Activated B cell treated with CpG ODN at 0.5 μM for 24 hours (primary cell): ENCODE measurements at places on chromosomes 6 and 20.

- no peak for DNase-seq
Measured at GRCh38 chr20:22403632-22404361, 180.6 kb downstream of the FOXA2 start.

DNA sequence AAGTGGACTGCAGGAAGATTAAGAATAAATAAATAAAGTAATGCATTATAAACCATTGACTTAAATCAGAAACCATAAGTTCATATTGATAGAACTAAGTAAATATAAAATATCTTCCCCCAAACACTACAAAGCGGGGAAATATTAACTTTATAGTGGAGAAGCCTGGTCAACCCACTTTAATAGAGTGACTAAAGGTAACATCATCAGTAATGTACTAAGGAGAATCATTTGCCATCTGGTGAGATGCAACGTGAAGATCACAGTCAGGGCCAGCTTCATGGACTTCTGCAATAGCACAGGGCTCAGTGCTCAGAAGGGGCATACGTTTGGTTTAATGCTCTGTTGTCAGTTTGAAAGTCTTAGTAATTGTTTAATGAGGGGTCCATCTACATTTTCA is 58.8 kb upstream of the CD83 start:
- DNase-seq, result no peak

GRCh38 chr6:2891768-2892170 is 11.3 kb downstream of the SERPINB9 start:
- peak; percentile 58 for DNase-seq

- DNase-seq, result no peak
Measured at GRCh38 chr20:5822569-5822968, 72.4 kb downstream of the SHLD1 start.

DNA sequence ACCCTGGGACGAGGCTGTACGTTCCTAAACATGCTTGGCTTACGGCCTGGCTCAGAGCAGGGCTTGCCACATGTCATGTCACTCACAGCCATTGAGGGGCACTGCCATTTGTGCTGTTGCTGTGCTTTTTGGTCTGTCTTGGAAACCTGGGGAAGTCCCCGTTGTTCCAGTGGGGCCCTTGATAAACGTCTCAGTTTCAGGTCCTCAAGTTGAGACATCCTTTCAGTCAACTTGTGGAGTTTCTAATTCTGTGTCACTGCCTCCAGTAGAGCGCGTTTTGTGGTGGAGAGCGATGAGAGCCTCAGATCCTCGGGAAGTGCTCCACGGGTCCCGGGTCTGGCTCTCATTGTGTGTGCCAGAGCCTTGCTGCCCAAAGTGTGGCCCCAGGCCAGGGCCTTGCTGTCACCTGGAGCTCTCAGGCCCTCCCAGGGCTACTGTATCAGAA is 43.0 kb upstream of the CCR6 start:
- DNase-seq, result peak; percentile 65

DNA sequence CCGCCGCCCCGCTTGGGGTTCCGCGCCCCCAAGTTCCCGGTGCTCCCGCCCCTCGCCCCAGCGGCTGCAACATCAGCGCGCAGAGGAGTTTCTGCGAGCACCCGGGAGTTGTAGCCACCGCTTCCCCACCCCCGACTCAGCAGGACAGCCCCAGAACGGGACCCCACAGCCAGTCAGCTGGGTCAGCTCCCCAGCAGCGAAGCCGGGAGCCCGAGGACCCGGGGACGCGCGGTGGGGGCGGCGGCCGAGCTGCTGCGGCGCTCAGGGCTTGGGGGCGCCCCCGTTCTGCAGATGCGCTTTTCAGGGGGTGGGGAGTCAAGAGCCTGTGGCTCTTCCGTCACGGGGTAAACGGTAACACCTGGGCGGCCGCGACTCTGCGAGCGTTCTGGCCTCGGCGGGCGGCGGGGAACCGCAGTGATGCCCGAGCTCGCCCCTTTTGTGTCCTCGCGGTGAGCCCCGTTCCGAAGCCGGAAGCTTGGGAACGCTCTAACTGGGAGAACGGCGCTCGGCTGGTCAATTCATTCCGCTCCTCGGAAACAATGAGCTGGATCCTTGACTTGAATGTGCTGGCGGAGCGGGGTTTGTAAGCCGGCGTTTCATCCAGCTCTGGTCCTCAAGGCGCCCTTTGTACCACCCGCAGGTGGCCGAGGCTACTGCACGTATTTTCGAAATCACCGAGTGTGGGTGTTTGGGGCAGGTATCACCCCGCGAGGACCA is 774 bp downstream of the PLEKHG1 start:
- DNase-seq, result peak; percentile 82

- DNase-seq, result no peak
Measured at GRCh38 chr20:58145506-58146080, 82.9 kb downstream of the ANKRD60 start.

- DNase-seq, result no peak
Measured at GRCh38 chr6:149566410-149567193, 427 bp downstream of the GINM1 start.

GRCh38 chr6:15153191-15153590 is 92.7 kb upstream of the JARID2 start:
- DNase-seq, result no peak

DNA sequence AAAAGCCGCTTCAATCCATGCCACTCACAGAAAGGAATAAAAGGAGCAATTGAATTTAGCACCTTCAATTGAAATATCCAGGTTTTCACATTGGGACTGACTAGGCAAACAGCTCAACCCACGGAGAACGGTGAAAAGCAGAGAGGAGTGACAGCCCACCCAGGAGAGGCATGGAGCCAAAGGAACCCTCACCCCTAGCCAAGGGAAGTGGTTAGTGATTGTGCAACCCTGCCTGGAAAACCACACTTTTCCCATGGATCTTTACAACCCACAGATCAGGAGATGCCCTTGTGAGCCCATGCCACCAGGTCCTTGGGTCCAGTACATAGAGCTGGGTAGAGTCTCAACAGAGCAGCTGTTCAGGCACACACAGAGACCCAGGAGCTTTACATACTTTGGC is 911.8 kb downstream of the EPHA7 start:
- no peak for DNase-seq

DNA sequence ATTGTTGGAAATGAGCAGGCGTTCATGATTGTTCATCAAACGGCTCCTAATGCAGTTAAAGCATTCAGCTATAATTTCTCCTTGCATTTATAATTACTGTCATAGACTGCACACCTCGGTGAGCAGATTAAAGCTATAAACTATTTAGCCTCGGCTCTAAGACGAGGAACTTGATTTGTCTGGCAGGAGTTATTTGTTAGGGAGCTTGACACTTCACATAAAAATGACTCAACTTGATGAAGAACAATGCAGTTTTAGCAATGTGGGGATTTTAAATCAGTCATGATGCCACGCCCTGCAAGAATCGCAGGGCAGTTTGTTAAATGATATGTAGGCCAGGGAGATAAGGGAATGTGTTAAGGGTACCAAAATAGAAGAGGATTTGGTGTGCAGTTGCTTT is 290.2 kb downstream of the TSHZ2 start:
- no peak for DNase-seq
